Activated naive CD4-positive, alpha-beta T cell treated with Interleukin-2 at 50 U/mL for 16 hours (primary cell): ENCODE measurements at places on chromosomes 3 and 15.

GRCh38 chr3:180274536-180274935, 237.8 kb upstream of the PEX5L start:
- no peak for DNase-seq

- no peak for DNase-seq
Observed at GRCh38 chr3:77539677-77540076, 499.8 kb downstream of the ROBO2 start.

- DNase-seq: no peak
Observed at GRCh38 chr3:147574621-147575020, 165.5 kb downstream of the ZIC1 start.

DNA sequence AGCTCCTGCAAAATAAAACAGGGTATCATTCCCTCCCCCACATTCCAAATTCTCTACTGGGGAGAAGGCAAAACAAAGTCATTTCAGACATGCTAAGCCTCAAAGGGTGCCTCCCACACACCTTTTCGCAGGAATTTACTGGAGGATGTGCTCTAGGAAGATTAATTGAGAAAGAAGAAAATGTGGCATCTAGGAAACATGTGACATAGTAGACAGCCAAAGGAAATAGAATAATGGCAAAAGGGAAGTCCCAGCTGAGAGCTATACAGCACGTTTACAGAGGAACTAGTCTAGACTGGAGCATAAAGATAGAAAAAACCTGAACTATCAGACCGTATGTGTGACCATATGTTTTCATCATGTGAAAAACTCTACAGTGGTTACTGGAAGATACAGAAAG, 58.8 kb upstream of the MELTF start:
- DNase-seq: no peak

DNA sequence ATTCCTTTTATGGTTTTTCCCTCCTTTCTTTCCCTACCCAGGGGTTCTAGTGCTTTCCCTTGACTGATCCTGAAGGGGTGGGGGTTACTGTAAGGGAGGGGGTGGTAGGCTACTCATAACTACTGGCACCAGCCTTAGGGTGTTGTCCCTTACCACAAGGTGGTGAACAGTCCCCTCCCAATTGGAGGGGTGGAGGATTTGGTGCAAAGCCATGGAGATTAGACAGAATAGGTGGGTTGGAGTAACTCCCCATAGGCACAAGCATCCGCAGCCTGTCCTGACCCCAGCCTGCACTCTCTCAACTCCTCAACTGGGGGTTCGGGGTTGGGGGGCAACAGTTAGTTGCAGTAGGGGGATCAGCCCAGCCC, 2.6 kb upstream of the HYAL2 start:
- DNase-seq: no peak
